Aorta (tissue), 5 donors: ENCODE measurements at places on chromosomes 2 and 18. TPM values are rescaled to one million over a fixed set of nuclear protein-coding genes. Genes with fewer than 3 reads are reported as not detected.

GRCh38 chr2:85744741-85745601 is 8.8 kb upstream of the ATOH8 start:
- DNase-seq = peak; percentile 62

DNA sequence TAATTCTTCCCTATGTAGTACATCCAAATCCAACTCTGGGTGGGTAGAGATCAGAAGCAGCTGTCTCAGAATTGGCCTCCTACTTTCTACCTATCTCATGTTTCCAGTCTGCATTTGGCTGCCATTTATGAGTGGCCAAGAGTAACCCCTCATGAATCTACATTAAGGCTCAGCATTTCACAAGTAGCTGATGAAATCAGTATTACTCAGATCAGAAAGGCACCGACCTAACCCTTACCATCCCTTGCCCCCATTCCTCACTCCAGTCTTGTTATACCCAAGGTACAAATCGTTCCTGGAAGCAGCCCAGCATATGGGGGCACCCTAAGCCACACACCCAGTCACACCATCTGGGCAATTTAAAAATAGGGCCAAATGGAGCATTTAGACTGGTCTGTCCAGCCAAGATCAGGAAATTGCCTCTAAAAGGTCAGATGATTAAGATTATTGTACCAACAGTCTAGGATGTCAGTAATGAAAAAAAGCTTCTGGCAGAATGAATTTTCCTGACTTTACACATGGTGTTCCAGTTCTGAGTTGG is 37.1 kb downstream of the CD28 start:
- no peak for DNase-seq

DNA sequence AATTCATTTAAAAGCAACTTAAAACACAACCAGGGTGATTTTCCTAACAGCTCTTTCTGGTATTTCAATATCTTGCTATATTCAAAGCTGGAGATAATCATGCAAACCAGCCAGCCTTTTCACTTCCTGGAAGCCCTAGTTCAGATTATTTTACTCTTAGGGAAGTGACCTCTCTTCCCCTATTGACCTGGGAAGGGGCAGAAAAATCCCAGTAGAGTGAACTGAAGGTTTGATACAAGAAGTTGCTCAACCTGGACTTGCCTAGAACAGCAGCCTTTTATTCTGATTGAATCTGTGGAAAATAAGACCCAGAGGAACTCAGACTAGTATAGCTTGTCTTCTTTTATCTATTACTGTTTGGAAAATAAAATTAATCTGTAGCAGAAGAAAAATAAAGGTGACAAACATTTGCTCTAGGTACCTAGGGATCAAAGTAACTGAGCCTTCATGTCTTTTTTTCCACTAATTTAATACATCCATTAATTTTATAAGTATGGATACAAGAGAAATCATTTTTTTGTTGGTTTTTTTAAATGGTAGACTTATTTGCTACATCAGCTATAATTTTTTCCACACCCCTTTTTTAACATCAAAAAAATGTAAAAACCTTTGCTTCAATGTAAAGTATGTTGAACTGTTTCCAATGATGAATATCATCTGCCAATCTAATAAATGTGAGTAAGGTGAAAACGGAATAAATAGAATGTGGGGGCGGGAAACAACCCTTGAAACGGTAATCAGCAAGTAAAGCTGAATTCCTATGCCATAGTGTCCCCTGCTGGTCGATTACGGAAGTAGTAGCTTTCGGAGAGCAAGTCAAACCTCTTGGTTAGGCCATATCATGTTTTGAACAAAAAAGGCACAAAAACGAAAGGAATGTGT is 629.9 kb downstream of the NRXN1 start:
- DNase-seq = no peak

The CAPN14 gene
- total RNA-seq = 0.29 TPM

GRCh38 chr2:10226038-10226724 is 76.5 kb upstream of the HPCAL1 start:
- no peak for DNase-seq

DNA sequence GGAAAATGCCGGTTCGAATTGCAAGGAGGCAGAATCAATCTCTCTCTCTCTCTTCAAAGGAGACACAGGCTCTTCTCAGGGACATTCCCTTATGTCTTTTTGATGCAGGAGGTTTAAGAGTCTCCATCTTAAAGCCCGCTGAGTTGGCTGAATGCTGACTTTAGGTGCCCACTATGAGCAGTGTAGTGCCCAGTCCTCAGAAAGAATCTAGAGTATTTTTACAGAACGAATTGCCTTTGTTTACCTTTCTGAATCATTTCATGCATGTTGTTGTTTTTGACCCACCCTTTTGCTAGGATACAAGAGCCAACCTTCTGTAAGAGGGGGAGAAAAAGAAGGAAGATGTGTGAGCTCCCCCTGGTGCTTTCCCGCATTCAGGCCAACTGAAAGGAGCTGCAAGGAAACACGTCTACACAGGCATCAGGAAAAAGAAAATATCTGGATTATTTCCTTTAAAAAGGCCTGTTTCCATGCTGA is 193.5 kb upstream of the TCF4 start:
- DNase-seq = no peak

DNA sequence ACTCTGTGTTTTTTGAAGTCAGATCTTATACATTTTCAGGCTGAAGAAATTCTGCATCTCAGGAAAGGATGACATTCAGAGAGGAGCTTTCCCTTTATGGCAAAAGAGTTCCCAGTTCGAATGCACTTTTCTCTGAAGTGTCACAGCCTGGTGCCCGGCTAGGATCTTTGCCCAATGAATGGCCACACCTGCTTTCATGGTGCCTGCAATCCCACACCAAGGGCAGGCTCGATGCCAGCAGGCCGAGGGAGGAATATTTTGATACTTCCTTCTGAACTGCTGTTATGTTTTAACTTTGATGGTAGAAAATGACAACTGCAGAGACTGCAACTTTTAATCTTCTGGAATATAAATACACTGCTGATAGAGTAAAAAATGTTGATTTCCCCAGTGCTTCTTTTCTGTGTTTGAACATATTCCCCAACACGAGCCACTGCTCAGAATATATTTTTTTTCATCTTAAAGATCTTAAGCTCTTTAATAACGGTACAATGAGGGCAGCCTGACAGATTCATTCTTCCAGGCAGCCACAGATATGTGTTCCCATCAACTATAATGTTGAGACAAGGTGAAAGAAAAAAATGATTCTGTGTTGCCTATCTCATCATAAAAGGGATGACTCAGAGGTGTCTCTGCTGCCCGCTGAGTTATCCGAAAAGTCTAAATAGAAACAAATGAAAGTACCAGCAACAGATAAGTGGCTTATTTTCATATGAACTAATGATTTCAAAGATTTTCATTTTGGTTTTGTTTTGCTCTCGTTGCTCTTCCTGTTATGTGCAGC is 848.5 kb downstream of the DCDC2C start:
- no peak for DNase-seq

The COL4A4 gene
- total RNA-seq = 14.1 TPM

The YWHAQ gene
- total RNA-seq = 226 TPM

DNA sequence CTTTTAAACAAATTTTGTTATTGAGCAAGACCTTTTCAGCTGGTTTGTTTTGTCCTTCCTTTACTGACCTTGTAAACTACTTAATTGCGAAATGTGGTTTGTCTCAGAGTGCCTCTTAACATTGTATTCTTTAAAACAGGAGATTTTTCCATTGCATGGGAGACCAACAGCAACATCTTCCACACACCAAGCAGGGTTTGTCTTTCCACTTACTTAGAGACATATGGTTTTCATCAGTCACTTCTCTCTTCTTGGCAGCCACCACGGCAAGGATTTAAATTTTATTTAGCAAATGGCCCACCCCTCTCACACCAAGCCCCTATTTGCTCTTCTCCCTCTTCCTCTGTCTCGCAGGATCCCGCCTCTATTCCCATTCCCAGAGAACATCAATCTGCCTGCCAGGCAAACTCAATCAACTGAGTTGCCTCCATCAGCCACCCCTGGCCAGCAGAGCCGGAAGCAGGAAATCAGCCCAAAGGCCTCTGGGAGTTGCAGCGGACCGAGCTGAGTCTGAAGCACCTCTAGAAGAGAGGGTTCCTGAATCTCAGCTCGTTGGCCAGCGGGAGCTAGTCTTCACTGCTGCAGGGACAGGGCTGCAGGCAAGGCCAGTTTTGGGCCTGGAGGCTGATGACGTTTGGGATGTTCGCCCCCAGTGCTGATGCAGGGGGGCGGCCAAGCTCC is 11.3 kb upstream of the CIB4 start:
- no peak for DNase-seq

DNA sequence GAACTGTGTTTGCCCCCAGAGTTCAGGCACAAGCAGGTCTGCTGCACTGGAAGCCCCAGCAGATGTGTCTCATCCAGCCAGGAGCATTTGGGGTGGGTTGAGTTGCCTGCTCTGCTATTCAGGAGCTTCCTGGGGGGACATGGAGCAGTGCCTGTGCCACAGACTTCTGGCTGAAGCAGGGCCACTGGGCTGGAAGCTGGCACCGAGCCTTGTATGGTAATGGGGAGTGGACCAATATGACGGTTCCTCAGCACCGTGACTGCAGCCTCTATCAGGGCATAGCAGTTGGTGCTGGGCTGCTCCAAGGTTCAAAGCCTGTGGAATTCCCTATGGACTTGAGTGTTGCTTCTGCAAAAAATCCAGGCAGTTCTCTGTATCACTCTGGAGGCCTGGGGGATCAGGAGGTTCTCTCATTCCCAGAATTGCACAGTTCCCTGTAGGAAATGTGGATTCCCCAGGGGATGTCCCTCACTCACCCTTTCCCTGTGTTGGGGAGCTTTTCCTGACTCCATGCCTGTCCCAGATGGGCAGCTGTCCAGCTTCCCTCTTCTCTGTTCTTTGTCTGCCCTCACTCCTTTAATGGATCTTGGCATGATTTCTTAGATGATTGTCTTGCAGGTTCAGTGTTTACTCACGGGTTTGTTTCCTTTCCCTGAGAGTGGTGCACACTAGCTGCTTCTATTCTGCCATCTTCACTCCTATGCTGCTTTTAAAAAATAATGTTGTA is 37.2 kb upstream of the THSD7B start:
- DNase-seq = no peak

GRCh38 chr2:128756365-128756717 is 437.7 kb upstream of the HS6ST1 start:
- DNase-seq = no peak

The SULT1C2 gene
- 2.8 TPM for total RNA-seq

The ACMSD gene
- not detected for total RNA-seq

The RELCH gene
- total RNA-seq = 31.6 TPM

The MOB1A gene
- 101 TPM for total RNA-seq

GRCh38 chr2:199160677-199161465 is 296.9 kb downstream of the SATB2 start:
- DNase-seq = no peak

DNA sequence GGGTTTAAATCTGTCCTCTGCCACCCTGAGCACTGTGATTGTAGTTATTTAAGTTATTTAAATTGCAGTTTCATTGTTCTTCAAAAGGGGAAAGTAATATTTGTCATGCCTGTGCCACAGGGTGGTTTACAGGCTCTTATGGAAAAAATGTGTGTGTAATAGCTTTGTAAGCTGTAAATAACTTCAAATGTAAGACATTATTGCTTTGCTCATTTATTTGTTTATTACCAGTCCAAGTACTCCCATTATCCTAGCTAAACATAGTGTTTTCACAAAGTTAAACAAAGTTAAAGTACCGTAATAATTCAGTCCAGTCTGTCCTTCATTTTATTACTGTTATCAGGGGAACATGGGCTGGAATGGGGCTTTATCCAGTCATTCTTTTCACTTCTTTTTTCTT is 43.4 kb upstream of the IGFBP2 start:
- no peak for DNase-seq

DNA sequence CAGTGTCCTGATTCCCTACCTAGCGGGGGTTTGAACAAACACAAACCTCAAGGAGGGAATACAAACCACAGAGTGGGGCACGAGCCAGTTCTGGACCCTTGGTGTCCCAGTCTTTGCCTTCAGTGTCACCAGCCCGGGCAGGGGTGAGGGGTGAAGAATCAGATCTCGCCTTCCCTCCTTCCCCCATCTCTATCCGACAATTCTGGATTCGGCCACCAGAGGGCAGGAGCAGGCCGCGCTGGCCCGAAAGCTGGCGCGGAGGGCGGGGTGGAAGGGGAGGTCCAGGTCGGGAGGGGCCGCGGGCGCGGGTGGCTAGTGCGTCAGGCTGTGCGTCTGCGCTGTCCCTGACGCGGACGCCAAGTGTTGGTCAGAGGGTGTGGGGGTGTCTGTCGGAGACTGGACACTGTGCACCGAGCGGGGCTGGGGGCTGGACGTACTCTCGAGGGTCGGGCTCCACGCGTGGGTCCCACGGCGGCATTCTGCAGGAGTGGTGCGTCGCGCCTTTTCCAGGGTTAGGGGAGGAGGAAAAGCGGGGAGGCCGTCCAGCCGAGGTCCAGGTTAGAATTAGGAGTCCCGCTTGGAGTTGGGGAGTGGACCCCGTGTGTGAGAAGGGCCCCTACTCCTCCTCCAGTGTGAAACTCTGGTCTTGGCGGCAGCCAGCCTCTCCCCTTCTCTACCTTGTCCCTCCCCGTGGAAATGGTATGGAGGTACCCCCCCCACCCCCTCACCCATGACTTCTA is 2.9 kb upstream of the CRYBA2 start:
- DNase-seq = peak; percentile 96

DNA sequence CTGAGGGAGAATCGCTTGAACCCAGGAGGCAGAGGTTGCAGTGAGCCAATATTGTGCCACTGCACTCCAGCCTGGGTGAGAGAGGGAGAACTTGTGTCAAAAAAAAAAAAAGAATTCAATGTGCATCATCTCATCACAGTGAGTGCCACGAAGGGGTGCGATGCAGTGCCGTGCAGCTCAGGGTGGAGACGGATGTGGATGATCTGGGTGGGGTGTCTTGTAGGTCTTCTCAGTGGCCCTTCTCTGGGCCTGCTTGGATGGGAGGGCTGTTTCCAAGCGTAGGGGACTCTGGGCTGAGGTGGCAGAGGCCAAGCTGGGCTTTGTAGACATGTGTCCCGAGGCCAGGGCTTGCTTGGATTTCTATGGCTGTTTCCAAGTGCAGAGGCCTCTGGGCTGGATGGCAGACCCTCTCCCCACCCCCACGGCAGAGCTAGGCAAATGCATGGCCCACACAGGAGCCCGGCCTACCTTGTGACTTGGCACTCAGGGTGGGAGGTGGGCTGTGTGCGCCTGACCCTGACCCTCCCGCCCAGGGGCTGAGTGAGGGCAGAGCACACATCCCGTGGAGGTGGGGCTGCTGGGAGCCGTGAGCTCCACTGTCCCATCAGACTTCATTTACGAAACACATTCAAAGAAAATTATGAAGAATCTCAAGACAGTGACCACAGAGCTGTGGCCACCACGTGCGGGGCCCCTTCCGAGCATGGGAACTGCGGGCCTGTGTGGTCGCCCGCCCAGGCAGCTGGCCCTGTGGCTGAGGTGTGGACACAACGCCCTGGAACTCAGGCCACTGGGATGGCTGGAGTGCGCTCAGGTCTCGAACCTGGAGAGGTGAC is 76.4 kb downstream of the ASB1 start:
- no peak for DNase-seq

GRCh38 chr18:64032312-64032711 is 62.4 kb downstream of the SERPINB8 start:
- no peak for DNase-seq

The CYRIA gene
- 24.9 TPM for total RNA-seq

GRCh38 chr2:39069136-39069515 is 51.7 kb downstream of the SOS1 start:
- DNase-seq = no peak

- DNase-seq = no peak
Observed at GRCh38 chr2:241947004-241947350, 77.4 kb downstream of the RTP5 start.

The KLHL41 gene
- total RNA-seq = 0.87 TPM
